ENCODE measurements at places on chromosomes 3 and 15.

GRCh38 chr3:175338775-175339535 lies 479.8 kb downstream of the NAALADL2 start:
- no peak for DNase-seq

DNA sequence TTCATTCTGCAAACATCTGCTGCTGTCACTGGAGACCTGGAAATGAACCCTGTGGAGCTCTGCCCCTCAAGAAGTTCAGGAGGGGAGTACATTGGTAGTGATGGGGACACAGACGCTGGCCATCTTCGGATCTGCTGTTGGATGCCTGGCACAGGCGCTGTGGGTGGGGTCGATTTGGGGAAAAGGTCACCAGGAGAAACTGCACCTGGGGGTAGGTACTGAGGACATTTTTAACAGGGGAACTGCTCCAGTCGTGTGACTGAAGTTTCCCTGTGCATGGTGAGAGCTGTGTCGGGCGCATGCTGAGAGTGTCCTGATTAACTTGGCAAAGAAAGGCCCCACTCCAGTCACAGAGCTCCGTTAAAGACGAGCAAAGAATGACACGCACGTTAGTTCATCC lies 3.4 kb downstream of the UROC1 start:
- no peak for DNase-seq

- DNase-seq: no peak
Observed at GRCh38 chr3:193977622-193978021, 158.3 kb upstream of the HES1 start.

- DNase-seq: no peak
Observed at GRCh38 chr3:18386274-18386890, 38.8 kb downstream of the SATB1 start.

DNA sequence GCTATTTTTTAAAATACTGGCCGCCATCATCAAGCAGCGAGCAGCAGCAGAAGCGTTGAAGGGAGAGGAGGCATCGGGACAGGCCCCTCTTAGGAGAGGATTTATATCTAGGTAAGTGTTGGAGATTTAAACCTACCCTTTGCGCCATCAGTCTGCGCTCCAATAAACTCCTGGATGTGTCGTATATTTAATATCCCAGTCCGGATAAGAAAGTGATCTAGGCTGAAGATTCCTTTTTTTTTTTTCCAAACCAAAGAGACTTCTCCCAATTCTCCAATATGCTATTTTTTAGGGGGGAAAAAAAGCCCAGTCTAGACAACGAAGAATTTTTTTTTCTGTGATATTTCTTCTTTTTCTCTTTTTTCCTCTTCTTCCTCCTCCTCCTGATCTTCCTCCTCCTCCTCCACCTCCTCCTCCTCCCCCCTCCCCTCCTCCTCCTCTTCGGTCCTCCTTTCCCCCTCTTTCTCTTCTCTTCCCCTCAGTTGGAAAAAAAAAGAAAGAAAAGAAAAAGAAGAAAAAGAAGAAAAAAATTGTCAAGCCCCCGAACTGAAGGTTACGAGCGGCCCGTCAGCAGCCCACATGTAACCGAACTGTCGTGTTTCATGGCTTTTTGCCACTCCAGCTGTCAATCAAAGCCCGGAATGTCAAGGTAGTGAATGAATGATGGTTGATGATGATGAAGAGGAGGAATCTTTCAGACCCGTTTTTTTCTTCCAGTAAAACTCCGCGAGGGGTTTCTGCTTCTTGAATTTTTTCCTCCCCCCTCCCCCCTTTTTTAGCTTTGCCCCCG lies 835 bp downstream of the MEIS2 start:
- no peak for DNase-seq

DNA sequence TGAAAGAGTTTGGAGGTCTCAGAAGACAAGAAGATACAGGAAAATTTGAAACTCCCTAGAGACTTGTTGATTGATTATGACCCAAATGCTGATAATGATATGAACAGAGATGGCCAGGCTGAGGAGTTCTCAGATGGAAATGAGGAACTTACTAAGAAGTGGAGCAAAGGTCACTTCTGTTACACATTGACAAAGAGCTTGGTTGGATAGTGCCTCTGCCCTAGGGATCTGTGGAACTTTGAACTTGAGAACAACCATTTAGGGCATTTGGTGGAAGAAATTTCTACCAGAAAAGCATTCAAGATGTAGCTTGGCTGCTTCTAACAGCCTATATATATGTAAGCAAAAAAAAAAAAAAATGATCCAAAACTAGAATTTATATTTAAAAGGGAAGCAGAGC lies 48.9 kb upstream of the NAALADL2 start:
- no peak for DNase-seq

GRCh38 chr3:162213956-162214355 lies 717.3 kb downstream of the OTOL1 start:
- no peak for DNase-seq

DNA sequence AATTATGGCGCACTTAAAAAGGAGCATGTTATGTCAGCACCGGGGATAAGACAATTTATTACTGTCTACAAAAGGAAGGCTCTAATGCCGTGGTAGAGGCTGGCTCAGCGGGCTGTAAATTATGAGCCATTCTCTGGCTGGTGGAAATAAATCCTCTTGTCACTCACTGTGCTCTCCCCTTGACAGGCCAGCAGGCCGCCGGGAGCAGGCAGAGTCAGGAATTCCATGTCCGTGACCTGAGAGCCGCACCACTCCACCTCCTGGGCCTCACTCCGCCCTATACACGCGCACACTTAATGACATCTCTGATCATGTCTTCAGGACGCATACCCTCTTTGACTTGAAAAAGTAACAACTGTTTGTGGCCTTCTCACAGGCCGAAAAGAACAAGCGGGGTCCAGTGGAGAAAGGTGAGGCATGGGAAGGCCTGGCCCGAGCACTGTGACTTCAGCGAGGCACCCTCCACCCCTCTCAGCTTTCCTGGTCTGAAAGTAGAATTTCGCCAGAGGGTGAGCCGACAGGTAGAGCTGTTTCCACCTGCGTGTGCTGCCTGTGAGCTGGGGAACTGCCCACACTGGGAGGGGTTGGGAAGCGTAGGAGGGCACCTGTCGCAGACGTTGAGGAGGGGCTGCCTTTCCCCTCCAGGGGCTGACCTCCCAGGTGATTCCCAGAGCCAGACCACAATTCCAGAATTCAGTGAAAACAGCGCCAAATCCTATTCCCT lies 13.2 kb upstream of the PCSK6 start:
- DNase-seq: no peak

- DNase-seq: no peak
Observed at GRCh38 chr3:169871129-169871886, 1.6 kb upstream of the LRRC31 start.

- no peak for DNase-seq
Observed at GRCh38 chr3:194690501-194691372, 5.1 kb downstream of the FAM43A start.

- DNase-seq: no peak
Observed at GRCh38 chr15:44219073-44219472, 24.0 kb upstream of the FRMD5 start.

- no peak for DNase-seq
Observed at GRCh38 chr15:26722621-26723160, 50.2 kb downstream of the GABRB3 start.

DNA sequence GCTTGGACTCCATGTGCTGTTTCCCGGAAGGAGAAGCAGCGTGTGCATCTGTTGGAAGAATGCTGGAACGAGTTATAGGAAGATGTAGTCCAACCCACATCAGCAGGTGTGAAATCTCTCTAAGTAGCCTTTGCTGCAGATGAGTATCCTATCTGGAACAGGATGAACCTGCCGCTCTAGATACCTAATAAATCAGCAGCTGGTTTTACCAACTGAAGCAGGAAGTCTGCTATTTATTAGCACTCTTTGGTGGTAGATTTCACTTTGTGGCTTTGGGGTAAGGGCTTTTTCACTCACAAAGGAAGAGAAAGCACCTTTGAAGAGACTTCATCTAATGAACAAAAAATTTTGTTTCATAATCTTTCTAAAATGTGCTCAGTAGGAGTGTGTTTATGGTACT lies 66.4 kb downstream of the DCUN1D1 start:
- no peak for DNase-seq

DNA sequence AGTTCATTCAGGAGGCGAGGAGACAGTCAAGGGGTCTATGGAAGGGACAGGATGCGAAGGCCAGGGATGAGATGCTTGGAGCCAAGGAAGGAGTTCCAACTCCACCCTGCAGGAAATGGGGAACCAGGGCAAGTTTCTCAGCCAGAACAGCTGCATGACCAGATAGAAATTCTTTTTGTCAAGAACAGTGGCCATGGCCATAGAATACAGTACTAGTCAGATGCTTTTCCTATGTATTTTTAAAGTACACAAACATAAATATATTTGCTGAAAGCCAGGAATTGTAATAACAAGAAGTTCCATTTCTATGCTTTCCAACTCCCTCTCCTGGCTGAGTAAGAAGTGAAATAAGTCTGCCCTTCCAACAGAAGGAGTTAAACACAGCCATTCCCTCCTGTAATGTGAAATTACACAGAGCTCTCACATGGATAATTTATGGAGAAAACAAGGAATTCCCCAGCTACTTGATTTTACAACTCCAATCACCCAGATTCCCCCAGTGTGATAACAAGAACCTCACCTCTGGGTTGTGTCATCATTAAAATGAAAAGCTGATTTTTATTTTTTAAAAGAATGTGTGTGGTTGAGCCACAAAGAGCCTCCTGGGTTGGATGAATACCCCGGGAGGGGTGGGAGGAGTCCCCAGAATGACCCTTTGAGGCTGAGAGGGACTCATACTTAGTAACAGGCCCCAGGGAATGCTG lies 124.6 kb upstream of the ARHGEF3 start:
- DNase-seq: no peak

DNA sequence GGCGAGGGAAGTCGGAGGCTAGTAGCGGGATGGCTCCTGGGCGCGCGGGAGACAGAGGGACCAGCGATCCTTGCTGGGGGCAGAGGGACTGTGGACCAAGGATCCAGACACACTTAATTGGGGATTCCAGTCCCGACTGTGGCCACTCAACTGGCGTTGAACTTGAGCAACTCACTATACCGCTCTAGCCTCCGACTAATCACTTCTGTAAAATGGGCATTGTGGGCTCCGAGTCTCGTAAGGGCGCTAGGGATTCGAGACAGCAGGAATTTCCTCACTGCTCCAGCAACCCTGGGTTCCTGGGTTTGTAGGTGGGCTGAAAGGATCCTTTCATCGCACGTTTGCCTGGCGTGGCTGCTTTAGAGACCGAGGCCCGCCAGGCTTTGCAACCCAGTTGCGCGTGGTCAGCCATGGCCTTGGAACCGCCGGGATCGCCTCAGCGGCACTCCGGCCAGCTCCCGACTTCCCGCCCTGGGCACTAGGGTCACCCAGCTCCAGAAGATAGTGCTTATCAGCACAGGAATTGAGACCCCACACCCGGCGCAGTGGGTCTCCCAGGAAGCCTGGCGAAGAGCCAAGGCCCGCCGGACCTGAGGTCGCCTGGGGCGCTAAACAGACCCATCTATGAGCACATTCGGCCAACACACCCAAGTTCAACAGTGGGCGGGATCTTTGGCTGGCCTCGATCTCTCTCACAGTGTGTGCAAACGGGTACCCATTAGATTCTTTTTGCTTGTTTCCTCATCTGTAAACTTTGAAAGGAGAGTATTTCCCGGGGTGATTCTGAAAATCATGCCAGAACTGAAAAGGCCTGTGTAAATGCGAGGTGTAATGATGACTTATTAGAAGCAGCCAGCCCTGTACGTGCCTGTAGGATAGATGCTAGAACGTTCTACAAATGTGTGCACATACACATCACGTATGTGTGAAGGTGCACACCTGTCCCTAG lies 9.9 kb downstream of the FOXL2 start:
- DNase-seq: no peak

DNA sequence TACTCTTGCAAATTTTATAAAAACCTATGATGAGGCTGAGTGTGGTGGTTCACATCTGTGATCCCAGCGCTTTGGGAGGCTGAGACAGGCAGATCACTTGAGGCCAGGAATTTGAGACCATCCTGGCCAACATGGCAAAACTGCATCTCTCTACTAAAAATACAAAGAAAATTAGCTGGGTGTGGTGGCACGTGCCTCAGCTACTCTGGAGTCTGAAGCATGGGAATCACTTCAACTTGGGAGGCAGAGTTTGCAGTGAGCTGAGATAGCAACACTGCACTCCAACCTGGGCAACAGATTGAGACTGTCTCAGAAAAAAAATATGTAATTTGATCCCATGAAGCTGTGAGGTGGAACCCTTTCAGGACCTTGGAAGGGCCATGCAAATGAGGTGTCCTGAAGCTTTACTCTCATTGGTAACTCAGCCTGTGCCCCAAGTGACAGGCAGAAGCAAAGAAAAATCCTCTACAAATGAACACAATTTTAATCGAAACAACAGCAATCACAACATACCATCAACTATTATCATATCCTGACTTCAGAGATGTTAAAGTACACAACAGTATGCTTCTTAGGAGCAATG lies 84.6 kb upstream of the CDV3 start:
- DNase-seq: no peak

GRCh38 chr3:81301230-81301629 lies 460.2 kb downstream of the GBE1 start:
- DNase-seq: no peak

DNA sequence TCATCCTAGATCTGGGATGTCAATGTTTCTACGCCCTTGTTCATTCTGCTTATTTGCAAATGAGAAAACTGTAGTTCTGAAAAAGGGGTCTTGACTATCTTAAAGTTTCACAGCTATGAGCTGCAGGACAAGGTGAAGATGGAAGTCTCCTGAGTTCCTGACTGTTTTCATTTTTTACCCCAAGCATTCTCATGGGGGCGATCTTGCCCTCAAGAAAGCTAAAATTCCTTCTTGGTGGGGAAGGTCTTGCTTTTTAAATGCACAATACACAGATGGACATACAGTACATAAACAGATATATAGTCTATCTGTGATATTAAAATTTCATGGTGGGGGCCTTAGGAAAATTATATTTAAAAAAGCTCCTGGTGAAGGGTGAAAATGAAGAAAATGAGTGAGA lies 32.4 kb downstream of the MASP1 start:
- DNase-seq: no peak

DNA sequence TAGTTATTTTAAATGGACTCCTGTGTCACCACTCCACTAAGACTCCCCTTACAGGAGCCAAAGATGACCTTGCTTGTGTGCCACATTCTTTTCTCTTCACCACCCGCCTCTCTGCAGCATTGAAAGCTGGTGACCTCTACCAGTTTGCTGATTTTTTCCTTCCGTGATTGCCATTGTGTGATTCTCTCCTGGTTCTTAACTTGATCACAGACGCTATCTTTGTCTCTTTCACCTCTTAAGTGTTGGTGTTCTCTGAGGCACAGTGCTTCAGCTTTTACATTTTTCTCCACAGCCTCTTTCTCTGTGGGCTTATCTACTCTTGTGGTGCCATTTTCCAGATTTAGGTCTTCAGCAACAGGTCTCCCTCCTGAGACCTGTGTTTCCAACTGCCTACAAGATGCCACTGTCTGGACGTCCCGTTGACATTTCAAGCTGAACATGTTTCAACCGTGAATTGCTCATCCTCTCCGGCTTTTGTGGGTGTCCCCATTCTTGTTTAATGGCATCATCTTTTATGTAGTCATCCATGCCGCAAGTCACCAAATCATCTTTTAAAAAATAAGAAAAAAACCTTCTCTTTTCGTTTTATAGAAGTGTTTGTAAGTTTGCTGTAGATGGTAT lies 26.5 kb downstream of the IQGAP1 start:
- no peak for DNase-seq

DNA sequence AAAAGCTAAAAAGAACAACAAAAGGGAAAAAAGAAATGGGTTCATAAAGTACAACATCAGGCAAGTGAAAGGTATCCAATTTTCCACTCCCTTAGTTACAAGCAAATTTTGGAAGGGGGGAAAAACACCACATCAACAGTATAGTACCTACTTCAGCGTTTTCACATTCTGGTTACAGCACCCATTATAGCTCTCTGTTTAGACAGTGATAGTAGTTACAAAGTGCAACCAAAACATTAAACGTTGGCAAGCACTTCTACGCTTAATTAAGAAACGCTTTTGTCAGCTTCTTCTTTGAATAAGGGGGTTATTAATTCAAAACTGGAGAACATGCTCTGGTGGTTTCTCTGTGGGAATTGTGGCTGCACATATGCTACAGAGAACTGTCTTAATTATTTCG lies 180.2 kb downstream of the VPS13C start:
- no peak for DNase-seq
